ENCODE measurements at places on chromosomes 3 and 15. TPM values are rescaled to one million over a fixed set of nuclear protein-coding genes. Genes with fewer than 3 reads are reported as not detected.

Gene PAK6
- total RNA-seq = 7.9 TPM

Gene EPHA3
- total RNA-seq = 15.3 TPM

Gene SLC28A1
- 2.6 TPM for total RNA-seq

Gene RGMA
- 17.5 TPM for total RNA-seq

Gene TRAT1
- 0.78 TPM for total RNA-seq

Gene AP3B2
- 0.69 TPM for total RNA-seq
